ENCODE measurements at places on chromosomes 2 and 18.

DNA sequence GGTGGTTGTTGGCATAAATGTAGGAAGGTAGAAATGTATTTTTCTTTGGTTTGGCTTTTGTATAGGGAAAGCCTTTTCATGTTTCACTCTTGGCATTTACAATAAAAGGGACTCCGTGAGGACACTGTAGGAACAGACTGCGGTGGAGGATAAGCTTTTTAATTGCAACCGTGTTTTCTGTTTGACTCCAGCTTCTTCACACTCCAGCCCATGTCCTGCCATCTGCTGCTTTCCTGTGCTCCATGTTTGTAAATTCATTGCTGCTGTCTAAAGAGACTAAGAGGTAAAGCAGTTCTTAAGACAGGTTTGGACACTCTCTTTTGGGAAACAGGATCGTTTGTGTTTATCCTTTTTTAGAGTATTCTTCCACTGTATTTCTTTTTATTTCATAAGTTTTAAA is 33.3 kb downstream of the WDR75 start:
- no peak overlapping the region for H3K4me3 ChIP-seq
- DNase-seq, result no peak
- H3K36me3 ChIP-seq, result peaks cover 59% of the 10 kb centered on the region
- H3K27me3 ChIP-seq, result no peaks in the 10 kb centered on the region
- no peaks in the 10 kb centered on the region for H3K4me1 ChIP-seq

GRCh38 chr2:120599656-120600055 is 136.0 kb upstream of the GLI2 start:
- no peak for DNase-seq
- H3K27me3 ChIP-seq, result no peaks in the 10 kb centered on the region
- peaks cover 5% of the 10 kb centered on the region for H3K4me1 ChIP-seq
- no peak overlapping the region for H3K4me3 ChIP-seq

DNA sequence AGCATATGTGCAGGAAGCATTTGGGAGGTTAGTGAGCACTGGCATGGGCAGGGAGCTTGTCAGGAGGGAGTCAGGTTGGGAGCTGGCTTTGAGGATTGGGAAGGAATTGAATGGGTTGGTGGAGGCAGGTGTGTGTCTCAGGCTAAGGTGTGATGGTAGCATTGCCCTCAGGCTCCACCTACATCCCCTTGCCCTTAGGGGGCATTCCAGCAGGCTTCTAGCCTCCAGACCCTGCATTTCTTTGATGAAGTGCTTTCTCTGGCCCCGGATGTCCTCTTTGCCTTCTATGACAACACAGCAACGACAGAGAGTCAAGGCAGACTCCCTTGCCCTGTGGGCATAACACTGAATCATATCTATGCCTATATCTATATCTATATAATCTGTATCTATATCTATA is 13.5 kb downstream of the RHBDD1 start:
- no peak overlapping the region for H3K4me3 ChIP-seq
- no peaks in the 10 kb centered on the region for H3K27me3 ChIP-seq
- no peaks in the 10 kb centered on the region for H3K36me3 ChIP-seq
- H3K4me1 ChIP-seq, result no peaks in the 10 kb centered on the region
- DNase-seq, result no peak
- H3K27ac ChIP-seq, result no peak overlapping the region

GRCh38 chr18:36075862-36076587 is 8.7 kb upstream of the RPRD1A start:
- H3K4me1 ChIP-seq, result peaks cover 2% of the 10 kb centered on the region
- H3K27me3 ChIP-seq, result no peaks in the 10 kb centered on the region
- no peak overlapping the region for H3K4me3 ChIP-seq
- no peak overlapping the region for H3K27ac ChIP-seq
- no peak for DNase-seq

- no peak overlapping the region for H3K27ac ChIP-seq
- no peaks in the 10 kb centered on the region for H3K4me1 ChIP-seq
- no peak for DNase-seq
- no peaks in the 10 kb centered on the region for H3K27me3 ChIP-seq
Observed at GRCh38 chr2:228983700-228984099, 287.4 kb downstream of the PID1 start.

DNA sequence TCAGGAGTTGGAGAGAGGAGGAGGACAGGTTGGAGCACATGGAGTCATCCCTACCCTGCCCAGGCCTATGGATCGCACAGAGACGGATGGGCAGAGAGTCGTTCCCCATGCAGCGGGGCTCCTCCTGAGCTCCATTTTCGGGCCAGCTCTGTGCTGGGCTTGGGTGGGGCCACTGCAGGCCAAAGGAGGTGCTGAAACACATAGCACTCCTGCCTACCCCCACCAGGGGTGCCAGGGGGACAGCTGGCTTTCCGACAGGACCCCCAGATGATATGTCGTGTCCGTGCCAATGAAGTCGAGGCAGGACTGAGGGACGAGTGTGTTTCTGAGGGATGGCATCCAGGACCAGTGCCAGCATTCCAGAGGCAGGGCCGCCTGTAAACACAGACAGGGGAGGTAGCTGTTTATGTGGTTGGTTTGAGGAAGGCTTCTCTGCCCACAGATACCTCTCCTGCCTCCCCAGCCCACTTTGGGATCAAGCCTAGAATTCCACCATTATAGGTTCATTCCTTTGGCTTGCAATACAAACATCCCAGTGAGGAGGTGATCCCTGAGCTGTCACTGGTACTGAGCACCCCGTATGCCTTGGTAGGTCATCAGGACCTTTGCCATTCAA is 116.6 kb downstream of the GLI2 start:
- H3K27me3 ChIP-seq, result no peaks in the 10 kb centered on the region
- no peaks in the 10 kb centered on the region for H3K4me1 ChIP-seq
- no peak overlapping the region for H3K4me3 ChIP-seq
- no peak overlapping the region for H3K27ac ChIP-seq
- DNase-seq, result peak; percentile 40
- no peaks in the 10 kb centered on the region for H3K36me3 ChIP-seq

GRCh38 chr18:75170022-75170789 is 38.7 kb downstream of the PTGR3 start:
- H3K27me3 ChIP-seq, result peaks cover 15% of the 10 kb centered on the region
- no peaks in the 10 kb centered on the region for H3K36me3 ChIP-seq
- H3K4me3 ChIP-seq, result no peak overlapping the region

- H3K4me1 ChIP-seq, result no peaks in the 10 kb centered on the region
- no peaks in the 10 kb centered on the region for H3K36me3 ChIP-seq
- H3K27me3 ChIP-seq, result no peaks in the 10 kb centered on the region
- H3K27ac ChIP-seq, result no peak overlapping the region
- no peak for DNase-seq
- no peak overlapping the region for H3K4me3 ChIP-seq
Observed at GRCh38 chr2:13694673-13695072, 937.8 kb upstream of the LRATD1 start.

- H3K4me3 ChIP-seq, result no peak overlapping the region
- H3K27ac ChIP-seq, result peak overlapping the region; percentile 100
- no peaks in the 10 kb centered on the region for H3K27me3 ChIP-seq
- peaks cover 80% of the 10 kb centered on the region for H3K4me1 ChIP-seq
Observed at GRCh38 chr2:234245945-234246344, 195.4 kb downstream of the SPP2 start.

GRCh38 chr18:58896734-58897508 is 32.2 kb downstream of the ZNF532 start:
- H3K4me1 ChIP-seq, result peaks cover 5% of the 10 kb centered on the region
- H3K36me3 ChIP-seq, result peaks cover 4% of the 10 kb centered on the region
- no peaks in the 10 kb centered on the region for H3K27me3 ChIP-seq
- H3K27ac ChIP-seq, result no peak overlapping the region
- H3K4me3 ChIP-seq, result no peak overlapping the region

Data from RWPE2 (cell line).